ENCODE measurements at places on chromosomes 3 and 15.

- DNase-seq, result no peak
These were observed 27.7 kb downstream of the EMC4 start for GRCh38 chr15:34252545-34252944.

DNA sequence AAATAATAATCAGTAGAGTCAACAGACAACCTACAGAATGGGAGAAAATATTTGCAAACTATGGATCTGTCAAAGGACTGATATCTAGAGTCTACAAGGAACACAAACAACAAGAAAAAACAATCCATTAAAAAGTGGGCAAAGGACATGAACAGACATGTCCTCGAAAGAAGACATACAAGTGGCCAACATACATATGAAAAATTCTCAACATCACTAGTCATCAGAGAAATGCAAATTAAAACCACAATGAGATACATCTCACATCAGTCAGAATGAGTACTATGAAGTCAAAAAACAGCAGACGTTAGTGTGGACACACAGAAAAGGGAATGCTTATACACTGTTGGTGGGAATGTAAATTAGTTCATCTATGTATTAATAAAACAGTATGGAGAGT, 33.7 kb downstream of the SLC2A2 start:
- DNase-seq, result no peak

GRCh38 chr3:56862352-56863062, 60.8 kb upstream of the ARHGEF3 start:
- DNase-seq, result peak; percentile 47

GRCh38 chr3:6165951-6166350, 695.0 kb upstream of the GRM7 start:
- no peak for DNase-seq

DNA sequence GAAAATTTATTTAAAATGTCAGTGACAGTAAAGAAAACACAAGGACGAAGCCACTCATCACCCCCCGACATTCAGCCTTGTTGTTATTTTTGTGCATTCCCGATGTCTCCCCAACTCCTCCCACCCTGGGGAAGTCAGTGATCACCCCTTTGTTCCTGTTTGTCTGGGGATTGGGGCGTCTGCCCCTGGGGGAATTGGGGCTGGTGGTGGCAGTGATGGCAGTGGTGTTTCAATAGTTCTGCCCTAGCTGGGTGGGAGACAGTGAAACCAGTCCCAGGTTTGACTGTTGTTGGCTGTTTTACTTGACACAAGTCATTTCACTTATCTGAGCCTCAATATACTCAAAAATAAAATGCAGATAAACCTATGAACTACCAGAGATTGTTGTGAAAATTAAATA, 33.5 kb downstream of the IRAK2 start:
- DNase-seq, result no peak

DNA sequence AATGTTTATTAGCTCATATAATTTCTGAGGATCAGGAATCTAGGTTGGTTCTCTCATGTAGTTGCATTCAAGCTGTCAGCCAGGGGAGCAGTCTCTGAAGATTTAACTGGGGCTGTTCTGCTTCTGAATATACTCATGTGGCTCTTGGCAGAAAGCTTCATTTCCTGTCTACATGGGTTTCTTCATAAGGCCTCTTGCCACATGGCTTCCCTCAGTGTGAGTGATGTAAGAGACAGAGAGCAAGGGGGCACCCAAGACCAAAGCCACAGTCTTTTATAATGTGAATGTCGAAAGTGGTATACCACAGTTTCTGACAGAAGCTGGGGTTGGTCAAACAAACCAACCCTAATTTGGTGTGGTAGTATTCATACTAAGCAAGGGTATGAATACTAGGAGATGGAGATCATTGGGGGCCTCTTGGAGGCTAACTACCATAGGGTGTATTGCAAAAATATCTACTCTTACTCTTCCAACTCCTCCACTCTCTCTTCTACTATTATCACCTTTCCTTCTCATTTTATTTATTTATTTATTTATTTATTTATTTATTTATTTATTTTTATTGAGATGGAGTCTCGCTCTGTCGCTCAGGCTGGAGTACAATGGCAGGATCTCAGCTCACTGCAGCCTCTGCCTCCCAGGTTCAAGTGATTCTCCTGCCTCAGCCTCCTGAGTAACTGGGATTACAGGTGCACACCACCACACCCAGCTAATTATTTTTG, 123.8 kb downstream of the B3GALNT1 start:
- DNase-seq, result no peak

GRCh38 chr3:10487988-10488633, 17.3 kb downstream of the ATP2B2 start:
- DNase-seq, result no peak
